ENCODE measurements at places on chromosomes 11 and 22. TPM values are rescaled to one million over a fixed set of nuclear protein-coding genes. Genes with fewer than 3 reads are reported as not detected.

Gene HBG1
- not detected for total RNA-seq

Gene CTTN
- total RNA-seq: not detected

Gene TMEM218
- 20.7 TPM for total RNA-seq

Gene TPBGL
- total RNA-seq: not detected

DNA sequence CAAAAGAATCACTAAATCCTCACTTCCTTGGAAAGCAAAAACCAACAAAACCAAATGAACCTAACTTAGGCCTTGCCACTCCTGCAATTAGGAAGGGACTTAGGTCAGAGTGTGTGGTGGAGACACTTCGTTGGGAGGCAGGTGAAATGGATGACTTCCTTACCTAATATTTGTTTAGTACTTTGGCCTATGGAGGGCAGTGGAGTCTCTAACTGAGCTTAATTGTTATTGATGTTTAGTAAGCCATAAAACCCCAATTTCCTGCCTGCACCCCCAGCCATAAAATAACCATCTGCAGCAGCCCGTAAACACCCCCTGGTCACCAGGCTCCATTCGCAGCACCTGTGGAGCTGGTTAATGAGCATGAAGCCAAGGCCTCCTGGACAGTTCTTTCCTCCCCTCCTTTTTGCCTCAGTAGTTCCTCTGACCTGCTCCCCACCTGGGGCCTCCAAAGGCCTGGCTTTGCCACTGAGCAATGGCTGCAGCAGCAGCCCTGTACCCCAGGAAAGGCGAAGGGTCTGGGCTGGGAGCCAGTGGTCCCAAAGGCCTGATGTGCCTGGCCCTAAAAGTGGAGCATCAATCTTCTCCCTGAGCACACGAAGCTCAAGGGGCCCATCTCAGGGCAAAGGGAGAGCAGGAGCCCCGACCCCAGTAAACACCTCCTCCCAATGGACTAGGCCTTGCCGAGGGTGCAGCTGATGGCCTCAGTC lies 15.6 kb upstream of the SYT13 start:
- no peaks in the 10 kb centered on the region for H3K36me3 ChIP-seq
- H3K27ac ChIP-seq: no peak overlapping the region
- no peaks in the 10 kb centered on the region for H3K27me3 ChIP-seq

DNA sequence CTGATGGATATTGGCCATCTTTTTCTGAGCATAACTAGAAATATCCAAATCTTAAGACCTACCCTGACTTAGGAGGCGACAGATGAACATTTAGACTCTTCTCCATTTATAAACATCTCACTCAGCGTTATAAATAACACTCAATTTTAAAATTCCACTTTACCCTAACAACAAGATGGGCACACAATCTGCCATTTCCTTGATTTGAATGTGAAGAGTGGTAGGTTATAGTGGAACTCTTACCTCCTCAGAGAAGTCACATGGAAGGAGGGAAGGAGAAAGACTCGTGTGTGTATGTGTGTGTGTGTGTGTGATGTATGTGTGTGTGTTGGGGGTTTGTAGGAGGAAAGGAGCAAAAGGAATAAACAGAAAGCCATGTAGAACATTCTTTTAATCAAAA lies 15.0 kb downstream of the SIAE start:
- DNase-seq: no peak
- H3K27ac ChIP-seq: no peak overlapping the region
- H3K36me3 ChIP-seq: no peaks in the 10 kb centered on the region

All from B cell (primary cell).